Vagina (tissue), 2 donors: ENCODE measurements at places on chromosomes 7 and 10. TPM values are rescaled to one million over a fixed set of nuclear protein-coding genes. Genes with fewer than 3 reads are reported as not detected.

The SLC13A1 gene
- total RNA-seq, result not detected

The CACNA2D1 gene
- total RNA-seq, result 16.9 TPM

The NPSR1 gene
- not detected for total RNA-seq

The PRTFDC1 gene
- total RNA-seq, result 7.6 TPM

DNA sequence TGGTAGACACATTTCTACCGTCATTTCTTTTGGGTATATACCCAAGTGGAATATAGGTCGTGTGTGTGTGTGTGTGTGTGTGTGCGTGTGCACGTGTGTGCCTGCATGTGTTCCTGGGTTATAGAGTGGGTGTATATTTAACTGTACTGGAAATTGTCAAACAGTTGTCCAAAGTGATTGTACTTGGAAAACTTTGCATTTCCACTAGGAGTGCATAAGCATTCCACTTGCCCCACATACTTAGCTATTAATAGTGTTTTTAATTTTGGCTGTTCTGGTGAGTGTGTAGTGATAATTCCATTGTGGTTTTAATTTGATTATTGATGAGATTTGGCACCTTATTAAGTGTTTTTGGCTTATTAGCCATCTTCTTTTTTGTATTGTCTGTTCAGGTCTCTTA is 25.9 kb downstream of the TRUB1 start:
- H3K4me3 ChIP-seq, result no peak overlapping the region
- no peaks in the 10 kb centered on the region for H3K36me3 ChIP-seq
- DNase-seq, result no peak

DNA sequence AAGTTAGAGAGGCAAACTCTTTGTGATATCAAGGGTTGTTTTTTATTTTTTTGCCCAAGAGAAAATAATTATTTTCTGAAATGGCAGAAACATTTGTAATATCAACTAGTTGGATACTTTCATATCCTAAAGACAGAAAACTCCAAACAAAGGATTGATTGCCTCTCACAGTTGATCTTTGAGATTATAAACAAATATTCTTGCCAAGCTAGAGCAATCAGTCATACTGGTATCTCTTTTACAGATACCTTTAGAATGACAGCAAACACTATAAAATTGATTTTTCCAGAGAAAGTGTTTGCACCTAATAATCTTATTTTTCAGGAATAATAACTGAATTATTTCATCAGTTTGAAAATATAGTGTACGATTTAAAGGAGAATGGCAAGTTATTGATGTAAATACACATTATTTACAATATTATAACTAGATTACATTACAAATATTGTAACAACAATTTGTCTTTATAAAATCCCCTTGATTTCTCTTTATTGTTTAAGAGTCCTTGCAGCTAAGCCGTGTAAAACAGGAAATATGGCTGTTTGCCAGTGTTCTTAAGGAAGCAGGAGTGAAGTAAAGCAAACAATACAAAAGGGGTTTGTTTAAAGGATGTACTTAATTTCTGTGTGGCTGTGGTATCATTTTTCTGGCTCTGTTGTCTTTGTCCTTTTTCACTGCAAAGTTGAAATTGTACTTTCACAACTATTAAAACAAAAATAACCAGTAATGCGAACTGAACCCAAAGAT is 58.4 kb downstream of the MAPK8 start:
- no peaks in the 10 kb centered on the region for H3K36me3 ChIP-seq
- no peak overlapping the region for H3K4me3 ChIP-seq
- no peak for DNase-seq
- H3K27me3 ChIP-seq, result no peaks in the 10 kb centered on the region
- no peak overlapping the region for H3K27ac ChIP-seq

DNA sequence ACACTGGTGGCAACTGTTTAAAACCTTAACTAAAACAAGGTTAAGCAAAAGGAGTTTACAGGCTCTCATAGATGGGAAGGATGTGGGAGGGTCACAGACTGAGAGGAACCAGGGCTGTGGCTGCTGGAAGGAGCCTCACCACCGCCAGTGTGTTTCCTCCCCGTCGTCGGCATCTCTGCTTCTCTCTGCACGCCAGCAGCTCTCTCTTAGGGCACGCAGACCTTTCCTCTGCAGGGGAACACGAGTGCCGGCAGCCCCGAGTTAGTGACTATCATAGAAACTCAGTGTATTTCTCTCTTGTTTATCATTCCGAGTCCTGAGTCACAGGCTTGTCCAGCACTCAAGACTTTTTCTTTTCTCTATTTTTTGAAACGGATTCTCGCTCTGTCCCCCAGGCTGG is 8.1 kb upstream of the SH2D4B start:
- no peak overlapping the region for H3K27ac ChIP-seq
- H3K4me1 ChIP-seq, result peaks cover 23% of the 10 kb centered on the region
- no peaks in the 10 kb centered on the region for H3K36me3 ChIP-seq

DNA sequence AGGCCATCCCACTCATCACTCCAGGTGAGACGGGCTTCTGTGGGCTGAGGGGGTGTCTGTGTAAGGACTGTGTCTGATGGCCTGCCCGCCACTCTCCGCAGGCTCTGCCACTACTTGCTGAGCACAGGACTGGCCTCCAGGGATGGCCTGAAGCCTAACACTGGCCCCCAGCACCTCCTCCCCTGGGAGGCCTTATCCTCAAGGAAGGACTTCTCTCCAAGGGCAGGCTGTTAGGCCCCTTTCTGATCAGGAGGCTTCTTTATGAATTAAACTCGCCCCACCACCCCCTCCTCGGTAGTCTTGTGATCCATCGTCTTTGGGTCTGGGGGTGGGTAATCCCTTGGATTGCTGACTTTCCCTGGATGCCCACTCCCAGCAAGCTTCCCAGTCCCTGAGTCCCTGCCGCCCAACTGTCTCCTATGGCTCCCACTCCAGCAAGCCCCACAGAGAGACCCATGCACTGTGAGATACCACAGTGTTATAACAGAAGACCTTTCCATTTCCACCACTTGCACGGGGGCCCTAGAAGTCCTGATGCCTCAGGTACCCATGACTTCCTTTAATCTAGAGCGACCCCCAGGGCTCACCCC is 4.7 kb downstream of the FXYD4 start:
- no peaks in the 10 kb centered on the region for H3K27me3 ChIP-seq
- no peak for DNase-seq
- no peaks in the 10 kb centered on the region for H3K36me3 ChIP-seq
- no peak overlapping the region for H3K4me3 ChIP-seq
- H3K27ac ChIP-seq, result no peak overlapping the region

DNA sequence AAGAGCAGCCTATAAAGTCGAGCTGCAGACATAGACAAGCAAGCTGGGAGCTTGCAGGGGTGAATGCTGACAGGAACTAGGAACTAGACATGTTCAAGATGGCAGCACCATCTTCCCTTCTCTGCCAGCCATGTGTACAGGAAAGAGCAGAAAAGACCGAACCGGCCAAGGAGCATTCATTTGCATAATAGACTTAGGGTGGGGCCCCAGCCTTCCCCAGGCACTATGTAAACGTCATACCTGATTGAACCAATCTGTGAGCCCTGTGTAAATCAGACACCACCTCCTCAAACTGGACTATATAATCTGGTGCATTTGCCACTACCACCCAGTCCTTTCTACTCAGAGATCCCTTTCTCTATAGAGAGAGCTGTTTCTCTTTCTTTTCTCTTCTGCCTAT is 106.9 kb upstream of the FAM3C start:
- H3K4me1 ChIP-seq, result no peaks in the 10 kb centered on the region
- no peak overlapping the region for H3K4me3 ChIP-seq
- H3K27ac ChIP-seq, result no peak overlapping the region
- no peaks in the 10 kb centered on the region for H3K36me3 ChIP-seq

DNA sequence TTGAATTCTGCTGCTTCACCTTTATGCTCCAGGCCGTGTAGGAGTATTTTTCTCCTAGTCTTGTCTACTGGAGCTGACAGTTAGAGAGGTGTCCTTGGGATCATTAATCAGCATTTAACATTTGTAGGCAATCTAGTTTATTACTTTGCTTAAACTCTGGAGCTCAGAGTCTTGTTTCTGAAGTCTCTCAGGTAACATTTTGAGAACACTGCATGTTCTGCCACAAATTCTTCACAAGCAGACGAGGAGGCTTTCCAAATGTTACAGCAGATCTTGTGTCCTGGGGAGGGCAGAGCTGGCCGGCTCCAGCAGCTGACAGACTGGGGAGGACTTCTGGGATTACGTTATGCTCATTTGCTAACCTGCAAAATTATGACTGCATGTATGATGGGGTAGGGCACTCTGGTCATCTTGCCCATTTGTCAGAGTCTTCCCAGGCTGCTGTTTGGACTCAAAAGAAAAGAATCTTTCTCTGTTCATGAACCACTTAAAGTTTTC is 50.5 kb downstream of the GALNT17 start:
- no peak for DNase-seq
- no peak overlapping the region for H3K4me3 ChIP-seq
- no peak overlapping the region for H3K27ac ChIP-seq
